C1 segment of cervical spinal cord (tissue), 14 donors: ENCODE measurements at places on chromosomes 11 and 22.
A peak's percentile ranks its signal among the peaks of the same experiment; 100 is the strongest.

GRCh38 chr11:12675951-12676711 is 1.9 kb downstream of the TEAD1 start:
- no peak for DNase-seq

DNA sequence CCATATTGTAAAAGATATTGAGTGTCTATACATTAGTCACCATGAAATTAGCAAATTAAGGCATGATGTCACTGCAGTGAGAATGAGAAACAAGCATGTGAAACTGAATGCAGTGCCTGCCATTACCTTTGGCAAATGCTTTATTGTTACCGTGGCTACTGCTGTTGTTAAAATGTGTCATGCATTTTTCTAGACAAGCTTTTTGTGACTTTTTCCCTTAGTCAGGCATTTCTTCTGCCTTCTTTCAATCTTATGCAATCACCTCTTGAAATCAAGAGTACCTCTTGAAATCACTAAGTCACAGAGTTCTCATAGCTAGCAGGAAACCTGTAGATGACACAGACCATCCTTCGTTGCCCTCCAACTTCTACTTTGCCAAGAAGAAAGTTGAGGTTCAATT is 461.7 kb upstream of the TENM4 start:
- DNase-seq, result no peak

GRCh38 chr11:36048496-36049247 is 104.8 kb downstream of the LDLRAD3 start:
- no peak for DNase-seq

DNA sequence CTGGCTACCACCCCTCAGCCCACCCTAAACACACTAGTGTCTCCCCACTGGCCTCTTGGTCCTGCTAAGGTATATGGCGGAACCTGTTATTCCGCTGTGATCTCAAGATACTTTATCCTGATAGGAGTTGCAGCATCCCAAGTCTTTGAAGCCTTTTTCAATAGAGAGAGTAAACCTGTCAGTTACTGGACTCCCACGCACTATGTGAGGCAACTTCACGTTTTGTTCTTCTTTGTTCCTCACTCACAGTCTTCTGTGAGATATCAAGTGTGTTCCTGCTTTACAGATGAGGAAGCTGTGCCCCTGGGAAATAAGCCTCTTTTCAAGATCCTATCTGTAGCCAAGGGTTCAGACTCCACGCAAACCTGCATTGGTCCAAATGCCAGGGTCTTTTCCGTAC is 127.8 kb downstream of the MYO18B start:
- no peak for DNase-seq

- DNase-seq, result no peak
These were observed 228.5 kb upstream of the B3GAT1 start for GRCh38 chr11:134640536-134640935.

GRCh38 chr11:46967962-46968361 is 31.4 kb downstream of the CSTPP1 start:
- DNase-seq, result no peak

- DNase-seq, result no peak
These were observed 27.7 kb upstream of the PPP2R1B start for GRCh38 chr11:111793863-111794262.

DNA sequence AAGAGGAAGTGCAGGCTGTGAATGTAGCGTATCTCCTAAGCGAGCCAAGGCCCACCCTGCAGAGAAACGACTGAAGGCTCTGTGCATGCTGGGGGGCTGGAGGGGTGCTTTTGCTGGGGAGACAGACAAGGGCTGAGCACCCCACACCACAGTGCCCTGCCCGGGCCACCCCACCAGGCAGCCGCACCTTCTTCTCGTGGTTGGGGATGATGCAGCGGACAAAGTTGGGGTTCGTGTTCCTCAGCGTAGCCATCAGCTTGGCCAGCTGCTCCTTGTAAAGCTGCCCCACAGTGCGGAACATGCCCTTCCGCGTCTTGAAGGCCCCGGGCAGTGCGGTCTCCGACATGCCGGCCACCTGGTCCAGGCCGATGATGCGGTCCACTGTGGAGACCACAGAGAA is 53.3 kb downstream of the APOL1 start:
- DNase-seq, result no peak

- DNase-seq, result peak; percentile 43
These were observed 236.7 kb downstream of the TTC28 start for GRCh38 chr22:28442711-28443525.

- DNase-seq, result no peak
These were observed 54.4 kb downstream of the FCHSD2 start for GRCh38 chr11:73087730-73088129.

DNA sequence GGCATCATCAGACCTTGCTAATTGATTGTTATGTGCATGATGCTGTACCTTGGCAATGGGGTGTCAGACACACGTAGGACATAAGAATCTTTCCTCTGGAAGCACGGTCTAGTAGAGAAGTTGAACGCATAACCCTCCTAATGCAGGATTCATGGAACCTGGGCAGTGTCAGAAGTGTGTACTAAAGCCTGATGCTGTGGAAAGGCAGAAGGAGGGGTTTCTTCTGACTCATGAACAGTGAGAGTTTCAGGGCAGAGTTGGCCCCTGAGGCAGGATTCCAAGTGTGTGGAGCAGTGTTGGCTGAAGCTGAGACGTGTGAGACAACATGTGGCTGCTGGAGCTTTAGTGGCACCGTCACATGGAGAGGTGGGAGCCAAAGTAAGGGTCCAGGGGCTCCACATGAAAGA is 3.5 kb downstream of the PANX1 start:
- no peak for DNase-seq

DNA sequence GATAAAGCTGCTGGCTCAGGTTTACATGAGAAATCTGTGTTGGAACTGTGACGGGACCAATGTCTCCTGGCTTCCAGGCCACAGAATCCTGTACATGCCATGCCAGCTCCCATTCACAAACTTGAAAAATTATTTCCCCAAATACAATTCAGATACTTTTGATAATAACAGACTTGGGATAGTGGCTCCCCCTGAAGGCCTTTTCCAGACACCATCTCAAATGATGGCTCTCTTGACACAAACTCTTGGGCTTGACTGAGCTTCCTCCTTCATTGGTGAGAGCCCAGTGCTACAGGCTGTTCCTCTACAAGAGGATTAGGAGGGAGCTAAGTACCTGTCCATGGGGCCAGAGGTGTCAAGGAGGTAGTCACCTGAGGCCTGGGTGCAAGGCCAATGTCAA is 104.7 kb upstream of the PAX6 start:
- DNase-seq, result no peak

- no peak for DNase-seq
These were observed 876.3 kb downstream of the FAM181B start for GRCh38 chr11:81857386-81857785.

DNA sequence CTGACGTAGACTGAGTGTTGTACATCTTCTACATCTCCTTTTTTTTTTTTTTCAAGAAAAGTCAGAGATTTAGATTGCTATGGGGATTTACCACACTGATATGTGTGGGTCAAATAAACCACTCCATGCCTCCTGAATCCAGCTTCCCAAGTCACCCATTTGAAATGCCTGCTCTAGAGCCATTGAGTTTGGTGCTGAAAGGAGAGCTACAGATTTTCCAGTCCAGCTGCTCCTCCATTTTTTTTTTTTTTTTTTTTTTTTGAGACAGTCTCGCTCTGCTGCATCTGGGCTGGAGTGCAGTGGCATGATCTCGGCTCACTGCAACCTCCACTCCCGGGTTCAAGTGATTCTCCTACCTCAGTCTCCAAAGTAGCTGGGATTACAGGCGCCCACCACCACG is 115.2 kb upstream of the TIMP3 start:
- DNase-seq, result no peak

DNA sequence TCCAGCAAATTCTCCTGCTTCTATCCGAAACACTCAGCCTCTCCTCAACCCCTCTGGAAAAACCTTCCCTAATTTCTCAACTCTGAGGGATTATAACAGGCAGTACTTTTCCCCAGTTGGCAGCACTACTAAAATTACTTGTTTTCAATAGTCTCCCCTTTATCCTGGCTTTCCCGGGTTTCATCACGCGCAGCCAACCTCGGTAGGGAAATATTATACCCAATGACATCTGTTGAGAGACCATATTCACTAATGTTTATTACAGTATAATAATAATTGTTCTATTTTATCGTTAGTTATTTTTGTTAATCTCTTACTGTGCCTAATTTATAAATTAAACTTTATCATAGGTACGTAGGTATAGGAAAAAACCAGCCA is 330 bp upstream of the POLD3 start:
- DNase-seq, result no peak

- no peak for DNase-seq
These were observed 50.9 kb upstream of the CDON start for GRCh38 chr11:126113515-126113957.

DNA sequence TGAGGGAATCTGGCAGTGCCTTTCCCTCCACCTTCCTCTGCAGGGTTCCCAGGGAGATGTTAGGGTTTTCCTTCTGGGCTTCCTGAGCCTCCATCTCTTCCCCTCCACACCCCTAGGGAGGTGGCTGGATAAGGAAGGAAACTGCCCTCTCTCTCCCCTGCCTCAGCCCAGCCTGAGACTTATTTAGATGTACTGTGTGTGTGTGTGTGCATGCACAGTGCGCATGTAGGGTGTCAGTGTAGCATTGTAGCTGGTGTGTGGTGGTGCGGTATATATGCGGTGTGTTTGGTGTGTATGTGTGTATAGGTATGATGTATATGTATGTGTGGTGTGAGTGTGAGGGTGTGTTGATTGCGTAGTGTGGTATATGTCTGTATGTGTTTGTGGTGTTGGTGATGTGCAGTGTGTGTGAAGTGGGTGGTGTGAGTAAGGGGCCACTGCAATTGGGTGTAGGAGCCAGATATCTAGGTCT is 1.5 kb downstream of the FXYD6 start:
- peak; percentile 43 for DNase-seq

DNA sequence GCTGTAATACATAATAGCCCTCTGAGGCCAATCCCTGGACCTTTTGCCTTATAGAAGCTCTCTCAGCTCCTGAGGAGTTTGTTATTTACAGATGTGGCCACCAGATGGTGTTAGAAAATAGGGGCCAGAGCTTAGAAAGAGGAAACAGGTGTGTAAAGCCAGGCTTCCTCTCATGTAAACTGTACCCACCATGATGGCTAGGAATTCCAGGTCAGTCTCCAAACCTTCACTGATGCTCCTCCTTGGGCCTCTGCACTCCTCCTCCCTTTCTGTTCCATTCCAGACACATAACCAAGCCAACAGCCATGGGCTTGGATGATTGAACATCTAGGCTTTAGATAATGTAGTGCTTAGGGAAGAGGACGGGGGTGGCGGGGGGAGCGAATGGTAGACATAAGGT is 39.7 kb downstream of the USP35 start:
- no peak for DNase-seq

DNA sequence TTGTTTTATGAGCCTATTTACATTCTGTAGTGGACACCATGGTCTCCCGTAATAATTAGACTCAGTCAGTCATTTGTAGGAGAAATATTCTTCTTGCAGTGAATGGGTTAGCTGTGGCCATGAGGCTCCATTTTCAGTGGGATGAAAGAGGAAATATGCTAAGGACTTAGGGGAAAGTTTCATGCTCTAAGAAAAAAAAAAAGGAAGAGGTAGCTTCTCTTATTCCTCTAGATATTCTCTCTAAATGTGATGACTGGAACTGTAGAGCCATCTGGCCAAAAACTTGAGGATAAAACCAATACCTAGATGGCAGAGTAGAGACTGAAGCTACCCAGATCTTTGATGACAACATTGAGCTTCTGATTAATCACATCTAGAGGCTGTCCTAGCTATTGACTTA is 75.8 kb upstream of the SESN3 start:
- DNase-seq, result no peak

GRCh38 chr11:10663990-10664389 is 29.6 kb downstream of the IRAG1 start:
- no peak for DNase-seq

DNA sequence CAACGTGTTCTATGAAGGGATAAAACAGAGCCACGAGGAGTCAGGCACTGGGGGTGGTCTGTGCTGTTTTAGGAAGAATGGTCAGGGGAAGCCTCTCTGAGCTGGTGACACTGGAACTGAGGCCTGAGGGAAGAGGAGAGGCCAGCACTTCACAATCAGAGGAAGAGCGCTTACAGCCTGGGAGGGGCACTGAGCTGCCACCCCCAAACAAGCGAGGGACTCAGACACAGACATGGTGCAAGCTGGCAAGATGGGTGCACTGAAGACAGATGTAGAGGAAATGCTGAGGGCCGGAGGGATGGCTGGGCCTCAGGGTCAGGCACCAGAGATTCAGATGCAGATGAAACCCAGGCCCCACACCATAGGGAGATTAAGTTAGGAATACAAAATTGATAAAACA is 40.0 kb upstream of the TP53I11 start:
- DNase-seq, result no peak
